ENCODE measurements at places on chromosomes 4 and X.

DNA sequence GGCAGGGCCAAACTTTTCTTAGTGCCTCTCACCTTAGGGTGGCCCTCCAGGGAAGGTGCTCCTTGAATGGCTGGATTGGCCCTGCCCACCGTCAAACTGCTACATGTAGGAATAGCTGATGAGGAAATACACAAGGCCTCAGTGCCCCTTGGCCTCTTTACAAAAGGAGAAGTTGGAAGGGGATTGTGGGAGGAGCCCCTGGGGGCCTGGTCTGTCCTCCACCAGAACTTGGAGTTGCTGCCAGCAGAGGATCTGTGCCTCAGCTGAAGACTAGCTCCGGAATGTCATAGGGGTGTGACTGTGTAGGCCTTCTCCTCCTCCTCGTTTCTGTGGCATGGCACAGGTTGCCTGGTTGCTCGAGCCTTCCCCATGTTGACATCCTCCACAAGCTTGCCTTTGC is 142.7 kb downstream of the AMMECR1 start:
- DNase-seq: no peak

DNA sequence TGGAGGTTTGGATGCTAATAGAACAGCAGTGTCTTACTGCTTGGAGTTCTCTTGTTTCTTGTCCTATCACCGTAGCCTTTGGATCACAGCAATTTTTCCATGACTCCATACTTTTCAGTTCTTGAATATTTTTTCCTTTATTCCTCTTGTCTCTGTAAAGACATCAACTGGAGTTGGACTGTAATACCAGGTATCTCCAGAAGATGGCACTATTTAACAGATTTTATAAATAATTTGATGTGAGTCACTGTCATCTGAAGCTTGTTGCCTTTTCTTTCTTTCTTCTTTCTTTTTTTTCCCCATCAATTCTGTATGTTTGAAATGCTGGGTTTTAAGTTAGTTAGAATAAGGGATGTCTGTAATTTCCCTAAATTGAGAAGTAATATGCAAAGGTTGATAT is 24.1 kb downstream of the HPRT1 start:
- DNase-seq: no peak

- DNase-seq: no peak
These were observed 505.7 kb downstream of the PACRGL start for GRCh38 chr4:21205821-21206531.

GRCh38 chr4:54440394-54441136 is 211.5 kb downstream of the PDGFRA start:
- DNase-seq: peak; percentile 10

DNA sequence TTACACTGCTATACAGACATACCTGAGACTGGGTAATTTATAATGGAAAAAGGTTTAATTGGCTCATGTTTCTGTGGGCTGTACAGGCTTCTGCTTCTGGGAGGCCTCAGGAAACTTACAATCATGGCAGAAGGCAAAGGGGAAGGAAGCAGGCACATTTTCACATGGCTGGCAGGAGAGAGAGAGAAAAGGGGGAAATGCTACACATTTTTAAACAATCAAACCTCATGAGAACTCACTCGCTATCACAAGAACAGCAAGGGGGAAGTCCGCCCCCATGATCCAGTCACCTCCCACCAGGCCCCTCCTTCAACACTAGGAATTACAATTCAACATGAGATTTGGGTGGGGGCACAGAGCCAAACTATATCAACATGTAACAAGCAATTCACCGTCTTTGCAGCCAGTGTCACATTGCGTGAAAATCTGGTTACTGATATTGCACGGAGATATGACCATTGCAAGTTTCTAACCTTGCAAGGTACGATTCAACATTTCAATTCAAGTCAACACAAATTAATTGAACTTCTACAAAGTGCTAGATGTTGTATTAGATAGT is 61.7 kb upstream of the RELL1 start:
- DNase-seq: no peak

- DNase-seq: no peak
These were observed 77.6 kb downstream of the NAT8L start for GRCh38 chr4:2136726-2137125.

DNA sequence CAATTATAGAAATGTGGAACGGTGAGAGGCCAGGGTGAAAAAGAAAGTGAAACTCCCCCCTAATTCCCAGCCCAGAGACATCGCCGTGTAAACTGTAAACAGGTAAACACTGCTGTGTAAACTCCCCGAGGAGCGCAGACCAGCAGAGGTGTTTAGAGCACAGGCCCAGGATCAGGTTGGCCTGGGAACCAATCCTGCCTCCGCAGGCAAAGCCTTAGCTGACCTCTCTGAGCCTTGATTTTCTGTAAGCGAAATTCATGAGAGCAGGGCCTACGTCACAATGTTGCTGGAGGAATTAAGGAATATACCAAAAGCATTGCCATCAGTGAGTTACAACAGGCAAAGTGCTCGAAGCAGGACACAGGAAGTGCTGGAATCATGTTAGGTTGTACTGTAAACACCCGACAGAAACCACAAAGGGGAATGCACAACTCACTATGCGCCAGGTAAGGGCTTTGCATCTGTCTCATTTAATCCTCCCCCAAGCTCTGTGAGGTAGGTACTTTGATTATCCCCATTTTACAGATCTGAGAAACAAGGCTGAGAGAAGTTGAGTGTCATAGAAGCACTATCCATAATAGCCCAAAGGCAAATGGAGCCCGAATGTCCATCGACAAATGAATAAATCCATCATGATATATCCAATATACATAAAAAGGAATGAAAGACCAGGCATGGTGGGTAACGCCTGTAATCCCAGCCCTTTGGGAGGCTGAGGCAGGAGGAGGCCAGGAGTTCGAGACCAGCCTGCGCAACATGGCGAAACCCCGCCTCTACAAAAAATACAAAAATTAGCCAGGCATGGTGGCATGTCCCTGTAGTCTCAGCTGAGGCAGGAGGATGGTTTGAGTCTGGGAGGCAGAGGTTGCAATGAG is 30.7 kb upstream of the KIAA0232 start:
- DNase-seq: no peak

GRCh38 chr4:146342600-146343192 is 128.4 kb downstream of the REELD1 start:
- no peak for DNase-seq

GRCh38 chr4:107283587-107284559 is 247.8 kb upstream of the DKK2 start:
- peak; percentile 12 for DNase-seq

DNA sequence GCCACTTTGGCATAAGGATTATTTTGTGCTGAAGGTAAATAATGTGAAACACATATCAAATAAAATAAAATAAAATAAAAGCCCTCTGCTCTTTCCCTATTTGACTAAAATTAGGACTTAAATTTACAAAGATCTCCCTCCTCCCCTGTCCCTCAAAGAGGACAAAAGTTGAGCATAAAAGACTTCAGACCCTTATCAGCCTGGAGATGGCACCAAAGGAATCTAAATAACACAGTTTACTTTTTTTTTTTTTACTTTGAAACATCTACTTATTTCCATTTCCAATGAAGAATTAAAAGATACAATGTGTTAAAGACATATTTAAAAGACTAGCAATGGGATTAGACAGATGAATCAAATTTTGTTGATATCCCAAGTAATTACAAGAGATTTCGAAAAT is 89.7 kb downstream of the EPHA5 start:
- DNase-seq: no peak

DNA sequence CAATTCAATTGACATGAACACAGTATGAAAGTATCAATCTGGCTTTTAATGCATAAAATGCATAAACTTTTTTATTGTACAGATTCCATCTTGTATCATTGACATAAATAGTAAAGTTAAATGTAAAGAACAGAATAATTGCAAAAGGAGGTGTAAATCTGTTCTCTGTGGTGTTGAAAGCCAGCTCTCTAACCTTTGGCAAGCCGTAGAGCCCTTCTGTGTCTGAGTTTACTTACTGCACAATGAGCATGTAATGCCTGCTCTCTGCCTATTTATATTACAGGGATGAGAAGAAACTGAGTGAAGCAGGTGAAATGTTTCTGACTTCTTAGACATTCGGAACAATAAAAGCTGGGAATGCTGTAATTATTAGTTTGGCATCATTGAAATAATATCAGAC is 389.3 kb upstream of the EPHA5 start:
- DNase-seq: no peak

GRCh38 chrX:40143987-40144386 is 46.2 kb upstream of the BCOR start:
- DNase-seq: no peak

DNA sequence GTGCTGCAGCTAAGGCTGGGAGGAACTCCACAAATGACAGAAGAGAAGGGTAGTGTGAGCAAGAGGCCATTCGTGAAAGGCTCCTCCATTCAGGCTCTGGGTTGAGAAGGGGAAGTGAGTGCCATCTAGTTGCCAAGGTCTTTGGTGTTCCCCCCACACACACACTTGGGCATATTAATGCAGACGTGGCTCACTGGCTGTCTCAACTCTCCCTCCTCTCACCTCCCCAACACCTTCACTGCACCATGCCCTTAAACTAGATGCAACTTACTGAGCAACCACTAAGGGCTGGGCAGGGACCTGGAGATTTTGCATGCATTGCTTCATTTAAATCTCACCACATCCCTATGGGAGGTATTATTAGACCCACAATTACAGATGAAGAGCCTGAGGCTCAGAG is 8.7 kb downstream of the CLRN2 start:
- DNase-seq: no peak

- DNase-seq: no peak
These were observed 53.2 kb upstream of the CHRNA9 start for GRCh38 chr4:40281913-40282312.

DNA sequence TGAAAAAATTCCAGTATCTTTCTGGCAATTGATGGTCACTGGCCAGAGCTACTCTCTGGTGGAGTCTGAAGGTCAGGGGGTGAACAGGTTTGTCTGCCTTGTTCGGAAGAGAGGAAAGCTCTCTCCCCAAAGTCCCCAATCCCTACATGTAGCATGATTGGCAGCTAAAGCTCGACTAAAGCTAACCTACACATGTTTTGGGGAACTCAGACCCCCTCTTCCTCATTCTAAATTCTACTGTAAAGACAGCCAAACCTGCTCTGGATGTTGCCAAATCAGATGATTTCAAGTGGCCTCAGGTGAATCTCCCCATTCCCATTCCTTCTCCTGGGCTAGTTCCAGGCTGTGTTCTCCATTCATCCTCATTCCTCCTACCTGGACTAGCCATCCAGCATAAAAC is 84.1 kb downstream of the MSN start:
- no peak for DNase-seq

- no peak for DNase-seq
These were observed 47.0 kb upstream of the NKAP start for GRCh38 chrX:119990556-119991004.

DNA sequence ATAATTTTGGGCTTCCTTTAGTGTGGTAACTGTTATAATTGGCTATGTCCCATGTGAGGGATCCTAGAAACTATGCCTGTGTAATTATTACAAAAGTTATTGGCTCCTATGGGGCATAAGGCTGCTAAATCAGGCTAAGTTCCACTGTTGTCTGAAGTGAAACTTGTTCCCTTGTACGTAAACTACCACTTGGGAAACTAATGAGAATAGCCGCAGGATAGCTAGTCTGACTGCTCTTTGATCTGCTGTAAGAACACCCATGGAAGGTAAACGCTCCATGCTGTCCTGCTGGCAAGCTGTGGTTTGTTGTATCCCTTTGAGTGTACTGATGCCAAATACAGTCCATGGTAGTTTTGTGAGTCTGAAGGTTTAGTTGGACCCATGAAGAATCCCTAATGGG is 9.3 kb upstream of the MAOA start:
- no peak for DNase-seq

GRCh38 chrX:110915111-110915510 is 119.5 kb upstream of the CHRDL1 start:
- no peak for DNase-seq

DNA sequence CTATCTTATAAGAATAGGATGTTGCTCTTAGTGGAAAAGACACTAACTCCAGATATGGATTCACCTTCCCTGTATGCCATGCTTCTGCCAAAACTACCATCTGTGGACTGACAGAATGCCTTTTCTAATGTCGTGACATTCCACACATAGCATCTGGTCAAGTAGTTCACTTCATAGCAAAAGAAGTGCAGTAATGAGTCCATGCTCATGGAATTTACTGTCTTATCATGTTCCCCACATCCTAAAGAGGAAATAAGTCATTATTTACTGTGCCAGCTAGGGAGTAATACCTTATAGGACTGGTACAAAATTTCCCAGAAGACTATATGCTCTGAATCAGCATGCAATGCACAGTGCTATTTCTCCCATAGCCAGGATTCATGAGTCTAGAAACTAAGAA is 562.4 kb downstream of the TLL1 start:
- DNase-seq: peak; percentile 31

- DNase-seq: no peak
These were observed 394.5 kb downstream of the RAB28 start for GRCh38 chr4:13089659-13089998.

DNA sequence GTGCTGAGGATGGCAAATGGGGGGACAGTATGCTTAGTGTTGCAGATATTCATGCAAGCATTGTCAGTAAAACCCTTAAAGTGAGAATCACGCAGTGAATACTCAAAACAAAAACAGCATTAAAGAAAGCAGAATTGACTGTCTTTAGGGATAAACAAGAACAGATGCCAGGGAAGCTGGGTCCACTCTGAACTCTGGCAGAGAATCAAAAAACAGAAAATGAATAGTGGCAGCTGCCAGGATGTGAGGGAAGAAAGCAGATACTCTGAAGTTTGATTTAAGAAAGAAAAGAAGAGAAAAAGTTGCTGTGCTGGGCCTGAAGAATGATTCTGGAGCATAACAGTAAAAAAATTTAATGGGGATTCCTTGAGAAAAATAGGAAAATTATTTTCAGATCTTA is 131.5 kb downstream of the GABRA2 start:
- no peak for DNase-seq

DNA sequence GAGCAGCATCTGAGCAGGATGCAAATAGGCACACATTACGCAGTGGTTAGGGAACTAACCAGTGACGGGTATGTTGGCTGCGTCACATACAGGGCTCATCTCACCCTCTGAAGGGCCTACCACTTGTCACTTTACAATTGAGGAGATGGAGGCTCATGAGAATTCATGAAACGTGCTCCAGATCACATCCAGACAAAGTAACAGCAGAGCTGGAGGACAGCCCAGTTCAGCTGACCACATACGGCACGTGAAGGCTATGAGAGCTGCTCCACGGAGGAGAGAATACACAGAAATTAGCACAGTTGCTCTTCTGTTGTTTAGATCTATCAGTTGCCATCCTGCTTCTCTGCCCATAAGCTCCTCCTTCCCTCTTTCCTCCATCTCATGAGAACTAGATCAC is 78.4 kb downstream of the FAM9B start:
- DNase-seq: no peak

DNA sequence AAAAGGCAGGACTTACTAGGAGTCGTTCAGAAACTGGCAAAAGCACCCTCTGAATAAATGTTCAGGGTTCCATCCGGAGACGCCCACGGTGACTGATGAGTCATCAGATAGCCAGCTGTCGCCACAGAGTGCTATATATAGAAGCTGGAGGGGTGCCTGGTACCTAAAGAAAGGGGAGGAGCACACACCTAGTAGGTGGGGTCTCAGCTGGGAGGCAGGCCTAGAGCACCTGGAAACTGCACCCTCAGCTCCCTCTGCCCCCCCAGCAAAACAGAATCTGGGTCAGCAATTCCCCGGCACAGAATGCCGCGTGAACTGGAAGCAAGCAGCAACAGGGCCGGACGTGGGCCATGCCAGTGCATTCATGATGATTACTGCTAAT is 242.0 kb downstream of the BCOR start:
- peak; percentile 50 for DNase-seq
